Ascending aorta (tissue), 2 donors: ENCODE measurements at places on chromosomes 16 and 17.

GRCh38 chr17:7716901-7717755 lies at the start of gene DNAH2:
DNAH2 (plus strand) TSS chr17:7717744; CDS start chr17:7719735, 1,991 bp downstream.
- peak; percentile 28 for DNase-seq

GRCh38 chr17:71613996-71614395 lies 506.8 kb upstream of the SOX9 start:
- no peak for DNase-seq

DNA sequence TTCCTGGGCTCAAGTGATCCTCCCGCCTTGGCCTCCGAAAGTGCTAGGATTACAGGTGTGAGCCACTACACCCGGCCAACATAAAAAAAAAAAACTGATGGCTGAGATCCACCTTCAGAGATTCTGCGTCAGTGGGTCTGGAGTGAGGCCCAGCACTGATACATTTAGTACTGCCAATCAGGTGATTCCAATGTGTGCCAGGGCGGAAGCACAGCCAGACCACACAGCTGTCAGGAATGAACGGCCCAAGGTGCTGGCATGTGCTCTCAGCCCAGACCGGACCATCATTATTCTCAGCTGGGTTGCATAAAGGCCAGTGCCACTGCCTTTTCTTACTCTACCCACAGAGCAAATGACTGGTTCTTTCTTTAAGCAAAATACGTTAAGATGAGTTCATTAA lies 1.2 kb upstream of the BCO1 start:
- no peak for DNase-seq

GRCh38 chr17:75301049-75301448 lies 11.8 kb upstream of the SLC25A19 start:
- DNase-seq = no peak

DNA sequence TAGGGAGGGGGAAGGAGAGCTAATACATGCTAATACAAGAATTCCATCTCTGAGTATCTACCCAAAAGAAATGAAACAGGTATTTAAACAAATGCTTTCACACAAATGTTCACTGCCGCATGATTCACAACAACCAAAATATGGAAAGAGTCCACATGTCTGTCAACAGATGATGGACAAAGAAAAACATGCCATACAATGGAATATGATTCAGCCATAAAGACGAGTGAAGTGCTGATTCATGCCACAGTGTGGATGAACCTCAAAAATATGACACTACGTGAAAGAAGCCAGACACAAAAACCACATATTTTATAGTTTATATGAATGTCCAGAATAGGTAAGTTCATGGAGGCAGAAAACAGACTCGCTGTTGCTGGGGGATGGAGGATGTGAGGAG lies 321.4 kb downstream of the FOXL1 start:
- DNase-seq = no peak

DNA sequence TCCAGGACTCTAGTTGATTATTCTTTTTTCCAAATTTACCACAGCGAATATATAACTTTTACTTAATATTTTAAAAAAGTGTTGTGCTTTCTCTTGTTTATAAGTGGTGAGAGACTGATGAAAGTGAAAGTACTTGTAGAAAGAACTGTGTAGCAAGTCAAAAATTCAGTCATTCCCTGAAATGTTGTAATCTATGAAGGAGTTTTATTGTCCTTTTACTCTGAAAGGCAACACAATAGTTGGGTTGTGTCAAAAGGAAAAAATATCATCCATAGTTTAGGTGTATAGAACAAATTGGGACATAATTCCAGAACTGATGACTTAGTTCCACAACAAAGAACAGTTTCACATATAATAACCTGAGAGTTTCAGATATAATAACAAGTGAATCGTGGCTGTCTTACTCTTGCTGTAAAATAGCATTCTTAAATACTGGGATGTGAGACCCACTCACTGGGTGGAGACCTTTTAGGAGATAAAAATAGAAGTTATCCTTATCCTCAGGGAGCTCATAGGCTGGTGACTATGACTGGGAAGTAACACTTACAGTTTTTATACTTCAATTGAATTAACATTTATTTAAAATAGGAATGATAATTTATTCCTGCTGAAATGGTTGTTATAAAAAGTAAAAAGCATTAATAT lies 20.6 kb downstream of the CYB5B start:
- no peak for DNase-seq

DNA sequence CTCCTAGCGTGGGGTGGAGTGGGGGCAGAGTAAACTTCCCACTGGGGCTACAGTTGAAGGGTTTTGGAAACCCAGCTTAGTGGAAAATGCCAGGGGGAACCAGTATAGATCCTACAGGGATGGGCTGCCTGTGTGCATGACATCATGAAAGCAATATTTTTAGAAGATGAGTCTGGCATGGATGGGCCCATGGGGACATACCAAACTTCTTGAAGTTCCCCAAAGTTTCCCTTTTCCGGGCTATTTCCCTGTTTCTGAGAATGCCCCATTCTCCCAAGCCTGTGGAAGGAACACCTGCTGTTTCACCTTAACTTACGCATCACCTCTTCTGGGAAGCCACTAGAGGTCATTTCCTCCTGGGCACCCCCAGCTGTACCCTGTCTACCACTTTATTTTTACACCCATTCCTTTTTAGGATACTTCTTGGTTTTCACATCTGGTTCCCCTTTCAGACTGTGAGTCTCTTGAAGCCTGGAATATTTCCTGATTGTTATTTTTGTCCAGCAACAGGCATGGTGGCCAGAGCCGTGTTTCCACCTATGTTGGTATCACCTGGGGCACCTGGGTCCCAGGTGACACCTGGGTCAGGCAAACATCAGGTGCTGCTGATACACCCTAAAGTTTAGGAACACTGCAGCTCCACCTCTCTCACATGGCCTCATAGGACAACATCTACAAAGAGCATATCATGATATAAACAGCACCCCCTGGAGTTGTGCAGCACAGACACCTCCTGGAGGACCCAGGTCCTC lies 9.8 kb downstream of the SOCS3 start:
- DNase-seq = no peak

DNA sequence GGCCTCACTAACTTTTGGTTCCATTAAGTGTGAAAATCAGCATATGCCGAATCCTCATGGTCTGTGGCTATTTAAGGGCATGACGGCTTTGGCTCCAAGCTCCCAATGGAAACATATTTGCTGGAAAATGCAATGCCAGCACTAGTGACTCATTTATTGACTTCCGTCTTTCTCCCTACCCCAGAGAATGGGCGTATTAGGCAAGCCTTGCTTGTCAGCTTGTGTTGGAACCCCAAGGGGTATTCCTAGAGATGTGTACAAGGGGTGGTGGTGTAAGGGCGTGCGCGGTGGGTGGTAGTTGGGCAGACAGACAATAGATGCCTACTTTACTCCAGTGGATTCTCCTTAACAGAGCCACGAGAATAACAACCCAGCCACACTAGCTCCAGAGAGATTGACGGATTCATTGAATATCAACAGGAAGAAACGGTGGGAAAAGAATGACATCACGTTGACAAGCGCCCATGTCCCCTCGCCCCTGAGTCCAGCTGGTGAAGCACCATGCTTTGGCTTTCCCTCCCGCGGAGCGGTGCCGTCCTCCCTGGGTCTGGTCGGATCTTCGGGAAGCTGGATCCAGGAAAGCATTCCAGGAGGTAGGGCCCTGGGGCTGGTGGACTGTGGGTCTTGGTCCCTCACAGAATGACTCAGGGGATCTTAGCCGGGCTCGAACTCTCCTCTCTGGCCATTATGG lies 10.3 kb downstream of the CD300LB start:
- no peak for DNase-seq
